ENCODE measurements at places on chromosomes 13 and 19.

GRCh38 chr13:55000043-55000442, 1971.4 kb downstream of the OLFM4 start:
- DNase-seq, result no peak

GRCh38 chr13:28505543-28506135, 10.7 kb upstream of the FLT1 start:
- peak; percentile 49 for DNase-seq

GRCh38 chr19:1655987-1656608, 3.7 kb upstream of the TCF3 start:
- no peak for DNase-seq

- DNase-seq, result peak; percentile 76
These were observed 25.0 kb upstream of the FXYD3 start for GRCh38 chr19:35090506-35091214.

GRCh38 chr19:34300962-34301361, 46.6 kb downstream of the GARRE1 start:
- DNase-seq, result no peak

GRCh38 chr19:31354316-31354715, 5.1 kb upstream of the TSHZ3 start:
- no peak for DNase-seq

- DNase-seq, result peak; percentile 39
These were observed 19.7 kb upstream of the CPB2 start for GRCh38 chr13:46124531-46124966.

GRCh38 chr13:43766725-43767124, 20.0 kb downstream of the ENOX1 start:
- DNase-seq, result no peak

- peak; percentile 77 for DNase-seq
These were observed 588 bp upstream of the DPY19L3 start for GRCh38 chr19:32404933-32405430.

DNA sequence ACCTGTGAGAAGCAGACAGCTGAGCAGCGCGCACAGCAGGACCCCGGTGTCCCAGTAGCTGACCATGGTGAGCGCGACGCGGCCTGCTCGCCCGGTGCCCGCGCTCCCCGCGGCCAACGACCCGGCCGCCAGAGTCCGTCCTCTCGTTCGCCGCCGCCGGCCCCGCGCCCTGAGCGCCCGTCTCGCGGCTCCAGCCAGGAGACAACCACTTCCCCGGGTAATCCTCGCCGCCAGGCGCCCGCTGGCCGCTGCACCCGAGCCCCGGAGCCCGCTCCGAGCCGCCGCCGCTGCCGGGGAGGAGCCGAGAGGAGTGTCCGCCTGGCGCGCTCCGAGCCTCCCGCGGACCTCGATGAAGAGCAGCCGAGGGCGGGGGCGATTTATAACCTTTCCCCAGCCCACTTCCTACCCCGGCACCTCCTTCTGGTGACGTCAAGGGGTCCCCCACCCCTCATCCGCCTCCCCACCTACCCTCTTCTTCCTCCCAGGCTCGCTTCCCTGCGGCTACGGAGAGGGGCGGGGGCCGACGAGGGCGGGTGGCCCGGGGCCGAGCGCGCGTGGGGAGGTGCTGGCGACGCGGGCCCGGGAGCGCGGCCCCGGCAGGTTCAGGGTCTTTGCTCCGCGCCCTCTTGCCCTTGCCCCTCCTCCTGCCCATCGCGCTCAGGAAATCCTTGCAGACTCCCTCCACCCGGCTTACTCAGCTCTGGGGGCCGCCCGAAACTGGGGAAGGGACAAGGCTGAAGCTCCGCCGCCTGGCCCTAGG, at the start of gene FLT1:
Gene FLT1 (minus strand): TSS at position 351 of the 760 bp plus-strand sequence. CDS start 285 bp downstream, at position 66.
- DNase-seq, result no peak

DNA sequence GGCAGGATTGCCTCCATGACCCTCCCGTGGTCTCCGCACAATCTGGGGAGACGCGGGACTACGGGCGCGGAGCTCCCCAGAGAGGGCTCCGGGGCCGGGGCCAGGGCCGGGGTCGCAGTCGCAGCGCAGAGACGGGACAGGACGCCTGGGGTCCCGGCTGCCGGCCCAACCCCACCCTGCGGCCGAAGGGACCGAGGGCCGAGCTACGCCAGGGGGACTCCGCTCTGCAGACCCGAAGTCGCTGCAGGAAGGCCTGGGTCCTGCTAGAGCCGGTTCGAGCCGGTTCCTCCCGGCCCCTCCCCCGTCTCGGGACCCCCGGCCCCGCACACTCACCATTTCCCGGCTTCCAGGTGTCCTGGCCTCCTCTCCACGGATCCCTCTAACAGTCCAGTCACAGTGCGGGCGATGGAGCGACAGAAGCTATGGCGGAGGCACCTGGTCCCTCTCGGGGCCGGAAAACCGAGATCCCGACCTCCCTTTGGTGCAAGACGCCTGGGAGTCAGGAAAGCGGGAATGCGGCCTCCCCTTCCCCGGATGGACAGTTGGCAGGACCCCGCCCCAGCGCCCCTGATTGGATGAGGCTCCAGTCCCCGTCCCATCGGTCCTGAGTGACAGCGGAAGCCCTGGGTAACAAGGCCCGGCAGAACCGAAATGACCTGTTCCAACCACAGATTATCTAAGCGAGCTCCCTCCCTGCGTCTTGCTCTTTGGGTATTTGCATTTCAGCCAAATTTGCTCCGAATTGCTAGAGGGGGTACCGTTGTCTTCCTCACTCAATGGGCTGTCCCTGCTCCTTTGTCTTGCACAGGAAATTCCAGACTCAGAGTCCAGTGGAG, at the start of gene ZNF625:
Gene ZNF625 (minus strand): TSS at position 512 of the 836 bp plus-strand sequence. CDS start 176 bp downstream, at position 336.
- DNase-seq, result no peak

All from Kasumi-1 (cell line).